ENCODE measurements at places on chromosomes 4 and X.
A peak's percentile ranks its signal among the peaks of the same experiment; 100 is the strongest.

DNA sequence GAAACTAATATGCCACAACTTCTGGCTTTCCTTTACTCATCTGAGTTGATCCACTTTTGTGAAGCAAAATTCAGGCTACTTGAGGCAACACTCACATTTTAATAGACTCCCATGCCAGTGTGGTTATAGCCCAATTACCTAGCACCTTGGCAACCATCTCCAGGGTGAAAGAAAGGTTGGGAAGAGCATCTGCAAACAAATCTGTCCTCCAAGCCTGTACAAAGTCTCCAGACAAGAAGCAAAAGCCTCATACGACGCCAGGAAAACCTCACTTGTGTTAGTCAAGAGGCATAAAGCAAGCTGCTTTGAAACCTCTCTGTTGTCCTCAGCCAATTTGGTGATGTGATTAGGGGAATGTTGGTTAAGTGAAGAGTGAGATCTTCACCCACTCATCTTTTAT, 246.6 kb downstream of the THOC2 start:
- DNase-seq = no peak

DNA sequence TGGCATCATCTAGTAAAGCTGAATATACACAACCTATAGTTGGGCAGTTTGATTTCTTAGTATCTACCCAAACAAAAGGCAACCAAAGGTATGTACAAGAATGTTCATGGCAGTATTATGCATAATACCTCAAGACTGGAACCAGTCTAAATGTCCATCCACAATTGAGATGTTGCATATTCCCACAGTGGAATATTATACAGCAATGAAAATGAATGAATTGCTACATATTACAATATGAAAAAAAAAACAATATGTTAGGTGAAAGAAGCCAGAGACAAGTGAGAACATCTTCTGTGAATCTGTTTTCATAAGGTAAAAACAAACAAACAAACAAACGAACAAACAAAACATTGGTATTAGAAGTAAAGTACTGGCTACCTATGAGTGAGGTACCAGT, 11.6 kb upstream of the RAB28 start:
- no peak for DNase-seq

- peak; percentile 89 for DNase-seq
Observed at GRCh38 chrX:139932901-139933796, at the start of gene ATP11C. TSS of gene ATP11C (minus strand) at chrX:139933053. CDS start at chrX:139932042, 1,011 bp downstream.

DNA sequence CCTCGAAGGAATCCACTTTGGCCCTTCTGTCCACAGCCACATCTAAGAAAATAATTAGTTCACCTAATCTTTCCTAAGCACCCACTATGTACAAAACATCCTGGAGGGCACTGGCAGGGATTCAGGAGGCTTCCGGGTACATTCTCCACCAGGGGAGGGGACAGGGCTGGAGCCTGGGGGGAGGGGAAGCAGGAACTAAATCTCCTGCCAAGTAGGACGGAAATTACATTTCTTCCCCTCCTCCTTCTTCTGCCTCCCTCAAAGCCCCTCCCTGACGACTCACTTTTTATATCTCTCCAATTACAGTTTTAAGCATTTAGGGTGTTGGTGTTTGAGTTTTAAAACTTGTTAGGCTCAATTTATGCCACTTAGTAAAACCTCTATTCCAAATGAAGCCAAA, 203.1 kb downstream of the BCOR start:
- DNase-seq = peak; percentile 72

GRCh38 chrX:143461606-143462005, 55.7 kb downstream of the SPANXN3 start:
- no peak for DNase-seq

GRCh38 chr4:183284258-183284785, 35.8 kb downstream of the CLDN22 start:
- no peak for DNase-seq

- DNase-seq = no peak
Observed at GRCh38 chr4:147463065-147463464, 17.8 kb upstream of the EDNRA start.

DNA sequence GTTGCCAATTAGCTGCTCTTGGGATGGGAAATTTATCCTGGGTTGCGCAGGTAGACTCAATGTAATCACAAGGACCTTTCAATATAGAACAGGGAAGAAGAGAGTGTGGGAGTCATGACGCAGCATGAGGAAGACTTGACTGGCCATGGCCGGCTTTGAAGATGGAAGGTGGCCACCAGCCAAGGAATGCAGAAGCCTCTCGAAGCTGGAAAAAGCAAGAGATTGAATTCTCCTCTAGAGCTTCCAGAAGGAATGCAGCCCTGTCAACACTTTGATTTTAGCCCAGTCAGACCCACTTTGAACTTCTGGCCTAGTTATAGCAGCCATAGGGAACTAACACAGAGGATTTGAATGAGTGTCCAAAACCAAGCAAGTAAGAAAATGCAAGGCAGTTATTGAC, 14.7 kb upstream of the SH3KBP1 start:
- no peak for DNase-seq

DNA sequence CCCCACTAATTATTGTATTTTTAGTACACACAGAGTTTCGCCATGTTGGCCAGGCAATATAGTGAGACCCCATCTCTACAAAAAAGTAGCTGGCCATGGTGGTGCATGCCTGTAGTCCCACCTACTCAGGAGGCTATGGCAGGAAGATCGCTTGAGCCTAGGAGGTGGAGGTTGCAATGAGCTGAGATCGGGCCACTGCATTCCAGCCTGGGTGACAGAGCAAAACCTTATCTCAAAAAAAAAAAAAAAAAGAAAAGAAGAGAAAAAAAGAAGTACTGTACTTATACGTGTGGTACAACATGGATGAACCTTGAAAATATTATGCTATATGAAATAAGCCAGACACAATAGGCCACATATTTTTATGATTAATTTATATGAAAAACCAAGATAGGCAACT, 9.9 kb upstream of the WDR45 start:
- no peak for DNase-seq

- no peak for DNase-seq
Observed at GRCh38 chr4:112520598-112521122, 4.7 kb upstream of the NEUROG2 start.

DNA sequence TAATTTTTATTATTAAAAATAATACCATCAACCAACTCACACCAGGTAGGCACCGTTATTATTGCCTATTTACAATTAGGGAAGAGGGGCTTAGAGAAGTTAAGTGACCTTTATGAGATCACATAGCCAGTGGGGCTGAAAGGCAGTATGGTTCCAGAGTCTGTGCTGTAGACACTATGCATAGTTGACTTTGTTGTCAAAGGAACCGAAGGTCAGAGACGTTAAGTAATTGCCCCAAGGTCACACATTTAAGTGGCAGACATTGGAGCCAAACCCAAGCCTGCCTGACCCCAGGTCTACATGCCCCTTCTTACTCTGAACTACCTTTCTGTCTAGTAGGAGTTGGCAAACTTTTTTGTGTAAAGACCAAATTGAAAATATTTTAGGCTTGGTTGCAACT, 36.4 kb downstream of the RHOH start:
- no peak for DNase-seq

DNA sequence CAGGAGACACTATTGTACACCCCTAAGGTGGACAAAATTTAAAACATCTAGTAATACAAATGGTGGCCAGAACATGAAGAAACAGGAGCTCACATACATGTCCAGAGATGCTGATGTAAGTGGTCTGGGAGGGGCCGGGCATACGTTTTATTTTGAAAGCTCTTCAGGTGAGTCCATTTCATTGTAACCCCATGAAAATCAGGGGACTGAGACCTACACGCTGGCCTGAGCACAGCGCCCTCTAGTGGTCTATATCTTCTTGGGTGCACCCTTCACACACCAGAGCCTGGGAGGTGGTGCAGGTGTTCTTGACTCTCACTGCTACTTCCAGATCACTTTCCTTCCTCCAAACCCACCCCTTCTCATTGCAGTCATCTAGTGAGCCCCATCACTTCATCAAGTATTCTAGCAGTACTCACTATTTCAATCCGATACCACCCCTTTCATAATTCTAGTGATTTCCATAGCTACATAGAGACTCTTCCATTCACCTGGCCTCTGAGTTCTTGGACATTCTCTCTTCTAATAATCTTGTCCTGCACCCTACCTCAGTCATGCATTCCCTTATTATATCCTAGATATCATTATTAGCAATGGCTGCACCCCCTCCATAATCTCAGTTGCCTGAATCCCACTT, 4.3 kb upstream of the TLR6 start:
- peak; percentile 54 for DNase-seq

GRCh38 chr4:150960079-150960478, 55.0 kb downstream of the LRBA start:
- peak; percentile 44 for DNase-seq

GRCh38 chr4:176436293-176436973, 116.7 kb downstream of the SPCS3 start:
- DNase-seq = peak; percentile 15

GRCh38 chrX:94366616-94367015, 692.6 kb downstream of the FAM133A start:
- DNase-seq = no peak

DNA sequence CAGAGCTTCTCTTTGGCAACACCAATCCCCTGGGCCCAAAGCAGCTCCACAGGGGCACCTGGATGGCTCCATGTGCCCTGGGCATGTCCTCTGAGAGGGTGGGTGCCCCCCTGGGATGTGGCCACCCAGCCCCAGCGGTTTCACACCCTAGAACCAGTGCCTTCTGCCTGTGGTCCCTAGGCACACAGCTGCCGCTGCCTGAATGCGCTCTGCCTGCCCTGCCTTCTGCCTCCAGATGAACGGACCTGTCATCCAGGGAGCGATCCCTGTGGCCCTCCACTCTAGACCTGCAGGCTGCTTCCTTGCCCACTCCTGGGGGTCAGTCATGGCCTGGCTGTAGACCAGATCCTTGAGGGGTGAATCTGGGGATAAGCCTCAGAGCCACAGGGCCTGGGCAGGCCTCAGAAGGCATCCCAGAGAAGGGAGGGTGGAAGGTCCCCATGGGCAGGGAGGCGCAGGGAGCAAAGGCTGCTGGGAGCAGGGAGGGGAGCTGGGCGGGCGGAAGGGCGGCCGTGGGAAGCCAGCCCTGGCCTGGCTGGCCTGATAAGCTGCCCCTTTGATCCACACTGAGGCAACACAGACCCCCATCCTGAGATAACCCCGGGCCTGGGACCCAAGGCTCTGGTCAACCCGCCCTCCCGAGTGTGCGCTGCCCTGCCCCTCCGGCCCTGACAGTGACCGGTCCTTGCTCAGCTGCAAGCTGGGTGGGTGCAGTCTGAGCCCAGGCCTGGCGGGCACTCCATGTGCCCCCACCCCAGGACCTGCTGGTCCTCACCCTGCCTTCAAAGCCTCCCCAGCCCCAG, 8.1 kb upstream of the FGFR3 start:
- no peak for DNase-seq

DNA sequence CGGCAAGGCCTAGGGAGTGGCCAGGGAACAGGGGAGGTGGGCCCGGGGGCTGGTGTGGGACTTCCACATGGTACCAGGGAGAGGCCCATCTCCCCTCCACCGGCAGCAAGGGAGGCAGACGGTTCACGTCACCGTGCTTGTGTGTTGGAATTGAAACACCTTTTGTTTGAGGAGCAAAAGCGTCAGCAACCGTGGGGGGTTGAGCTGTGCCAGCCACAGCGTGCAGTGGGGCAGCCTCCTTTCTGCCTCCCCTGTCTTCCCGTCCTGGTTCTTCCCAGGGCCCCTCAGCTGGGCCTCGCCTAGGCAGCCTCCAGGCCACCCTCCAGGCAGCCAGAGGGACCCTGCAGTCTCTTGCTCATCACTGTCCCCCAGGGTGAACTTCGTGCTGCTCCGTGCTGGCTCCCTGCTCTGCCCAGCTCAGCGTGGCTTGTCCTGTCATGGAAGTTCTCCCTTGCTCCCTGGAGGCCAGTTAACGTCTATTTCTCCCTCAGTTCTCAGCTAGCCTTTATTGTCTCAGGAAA, 32.1 kb upstream of the HGFAC start:
- DNase-seq = no peak

- no peak for DNase-seq
Observed at GRCh38 chr4:80093563-80093962, 20.5 kb upstream of the ANTXR2 start.

DNA sequence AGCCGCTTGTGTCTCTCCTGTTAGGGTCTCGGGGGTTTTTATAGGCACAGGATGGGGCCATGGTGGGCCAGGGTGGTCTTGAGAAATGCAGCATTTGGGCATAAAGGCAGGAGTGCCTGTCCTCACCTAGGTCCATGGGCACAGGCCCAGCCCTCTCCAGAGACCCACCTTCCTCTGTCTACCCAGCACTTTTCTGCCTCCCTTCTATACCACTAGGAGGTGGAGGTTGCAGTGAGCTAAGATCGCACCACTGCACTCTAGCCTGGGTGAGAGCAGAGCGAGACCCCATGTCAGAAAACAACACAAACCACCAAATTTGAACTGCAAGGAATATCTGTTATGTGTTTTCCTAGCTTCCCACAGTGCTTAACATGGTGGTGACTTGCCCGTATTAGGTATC, 38.0 kb downstream of the MOB1B start:
- DNase-seq = no peak

GRCh38 chr4:42632653-42633382, 24.1 kb downstream of the ATP8A1 start:
- DNase-seq = no peak

DNA sequence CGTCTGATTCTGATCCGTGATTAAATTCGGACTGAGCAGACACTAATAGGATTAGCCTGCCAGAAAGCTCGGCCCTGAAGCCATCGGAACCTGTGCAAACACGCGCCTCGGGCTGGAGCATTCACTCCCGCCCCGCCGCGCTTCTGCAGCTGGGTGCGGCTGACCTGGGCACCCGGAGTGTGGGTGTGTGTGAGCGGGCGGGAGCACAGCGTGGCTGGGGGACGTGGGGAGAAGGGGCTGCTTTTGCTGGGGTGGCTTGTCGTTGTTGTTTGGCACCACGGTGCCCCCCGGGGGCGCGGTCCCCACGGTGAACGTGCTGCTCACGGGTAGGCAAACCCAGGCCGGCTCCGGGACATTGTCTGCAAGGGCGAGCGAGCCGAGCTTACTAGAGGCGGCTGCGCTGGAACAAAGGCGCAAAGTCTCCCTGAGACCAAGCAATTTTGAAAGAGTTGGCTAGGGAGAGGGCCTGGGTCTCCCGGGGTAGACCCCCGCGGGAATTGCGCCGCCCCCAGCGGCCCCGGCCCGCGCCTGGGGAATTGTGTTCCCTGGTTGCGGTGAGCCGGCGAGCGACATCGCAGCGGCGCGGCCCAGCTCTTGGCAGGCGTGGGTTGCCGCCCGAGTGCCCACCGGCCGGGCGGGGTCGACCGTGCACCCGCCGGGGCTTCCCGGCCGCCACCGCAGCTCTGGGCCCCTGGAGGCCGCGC, 1.4 kb downstream of the MAMLD1 start:
- DNase-seq = peak; percentile 15

DNA sequence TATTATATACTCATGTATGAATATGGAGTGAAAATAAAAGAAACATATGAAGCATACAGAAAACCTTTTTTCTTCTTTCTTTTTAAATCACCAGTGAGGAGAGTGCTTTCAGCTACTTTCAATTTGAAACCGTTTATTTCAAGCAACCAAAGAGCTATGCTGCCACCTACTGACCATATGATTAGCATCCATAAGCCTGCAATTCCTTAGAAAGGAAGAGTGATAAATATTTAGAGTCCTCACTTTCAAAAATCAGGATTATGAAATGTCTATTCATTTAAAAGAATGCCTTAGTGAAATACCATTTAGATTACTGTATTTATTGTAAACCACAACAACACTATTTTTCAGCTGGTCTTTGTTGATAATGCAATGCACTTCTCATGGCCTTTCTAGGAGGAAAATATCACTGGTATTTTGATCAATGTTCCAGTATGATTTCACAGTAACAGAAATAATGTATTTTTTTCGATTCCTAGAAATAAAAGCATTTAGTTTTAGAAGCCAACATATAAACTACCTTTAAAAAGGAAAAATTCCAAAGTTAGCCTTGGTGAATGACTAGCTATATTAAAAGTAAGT, 667.6 kb downstream of the PCDH18 start:
- no peak for DNase-seq

All from NCI-H524 (cell line).